ENCODE measurements at places on chromosomes 16 and 17. TPM values are rescaled to one million over a fixed set of nuclear protein-coding genes. Genes with fewer than 3 reads are reported as not detected.

DNA sequence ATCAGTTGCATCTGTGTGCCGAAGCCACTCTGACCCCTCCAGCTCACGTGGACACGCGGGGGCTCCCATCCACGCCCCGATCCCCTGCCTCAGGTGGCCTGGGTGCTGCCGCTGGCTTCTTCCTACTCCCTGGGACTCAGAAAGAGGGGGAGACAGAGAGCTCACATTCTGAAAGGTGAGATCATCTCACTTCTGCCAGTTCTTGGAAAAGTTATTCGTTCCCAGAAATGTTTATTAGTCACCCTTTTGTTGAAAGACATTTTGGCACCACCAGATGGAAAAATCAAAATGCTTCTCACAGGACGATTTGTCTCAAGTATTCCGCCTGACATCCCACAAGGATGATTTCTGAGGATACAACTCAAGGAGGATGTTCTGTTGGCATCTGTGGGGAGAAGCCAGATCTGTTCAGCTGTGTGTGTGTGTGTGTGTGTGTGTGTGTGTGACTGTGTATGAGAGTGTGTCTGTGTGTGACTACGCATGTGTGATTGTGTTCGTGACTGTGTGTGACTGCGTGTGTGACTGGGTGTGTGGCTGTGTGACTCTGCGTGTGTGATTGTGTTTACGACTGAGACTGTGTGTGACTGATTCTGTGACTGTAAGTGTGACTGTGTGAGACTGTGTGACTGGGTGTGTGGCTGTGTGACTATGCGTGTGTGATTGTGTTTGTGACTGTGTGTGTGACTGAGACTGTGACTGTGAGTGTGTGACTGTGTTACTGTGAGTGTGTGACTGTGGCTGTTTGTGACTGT lies 207.3 kb downstream of the NTN1 start:
- no peak for DNase-seq

- no peak for DNase-seq
Measured at GRCh38 chr16:24002619-24003018, 166.8 kb downstream of the PRKCB start.

DNA sequence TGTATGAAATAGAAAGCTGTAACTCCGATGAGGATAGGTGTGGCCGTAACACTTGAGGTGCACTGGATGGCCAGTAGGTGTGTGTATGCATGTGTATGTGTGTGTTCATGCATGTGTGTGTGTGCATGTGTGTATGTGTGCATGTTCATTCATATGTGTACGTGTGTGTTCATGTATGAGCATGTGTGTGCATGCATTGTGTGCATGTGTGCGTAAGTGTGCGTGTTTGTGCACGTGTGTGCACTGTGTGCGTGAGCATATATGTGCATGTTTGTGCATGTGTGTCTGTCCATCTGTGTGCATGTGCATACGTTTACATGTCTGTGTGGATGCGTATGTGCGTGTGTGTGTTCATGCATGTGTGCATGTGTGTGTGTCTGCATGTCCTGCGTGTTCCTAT lies 145.5 kb downstream of the C16orf95 start:
- DNase-seq, result no peak

- no peak for DNase-seq
Measured at GRCh38 chr17:46179375-46179999, 13.7 kb downstream of the KANSL1 start.

GRCh38 chr17:80498242-80498919 lies 22.0 kb upstream of the NPTX1 start:
- no peak for DNase-seq

- DNase-seq, result peak; percentile 73
Measured at GRCh38 chr17:50027172-50027880, 28.6 kb upstream of the ITGA3 start.

GRCh38 chr16:62732092-62732491 lies 695.9 kb upstream of the CDH8 start:
- DNase-seq, result no peak

GRCh38 chr16:53457670-53458069 lies 23.4 kb downstream of the RBL2 start:
- DNase-seq, result peak; percentile 12

DNA sequence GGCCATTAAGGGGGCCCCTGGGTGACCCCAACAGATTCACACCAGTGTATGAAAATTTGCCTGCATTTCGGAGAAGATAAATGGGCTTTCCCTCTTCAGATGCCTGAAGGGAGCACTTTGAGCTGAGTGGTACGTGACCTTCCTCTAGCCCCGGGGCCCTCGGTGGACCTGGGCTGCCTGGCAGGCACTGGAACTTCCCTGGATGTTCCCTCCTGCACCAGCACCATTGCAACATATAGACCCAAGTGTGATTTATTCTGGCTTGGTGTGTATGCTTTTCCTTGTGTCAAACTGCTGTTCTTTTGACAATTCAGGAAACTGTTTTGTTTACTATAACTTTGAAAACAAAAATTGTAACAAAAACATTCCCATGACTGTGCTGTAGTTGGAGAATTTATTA lies 93.8 kb downstream of the TNFRSF13B start:
- DNase-seq, result no peak

- no peak for DNase-seq
Measured at GRCh38 chr17:48633266-48633677, 7.1 kb upstream of the HOXB9 start.

- DNase-seq, result no peak
Measured at GRCh38 chr17:76560877-76561221, 21.0 kb downstream of the PRCD start.

DNA sequence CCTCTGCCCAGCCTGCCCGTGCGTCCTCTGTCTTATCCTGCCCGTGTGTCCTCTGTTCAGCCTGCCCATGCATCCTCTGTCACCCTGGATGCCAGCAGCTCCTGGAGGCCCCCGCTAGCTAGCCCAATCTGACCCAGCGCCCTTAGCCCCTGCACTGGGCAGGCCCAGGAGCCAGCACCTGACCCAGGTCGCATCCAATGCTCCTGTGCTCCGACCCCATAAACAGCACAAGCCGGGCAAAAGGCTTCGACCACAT lies 13.1 kb downstream of the CDH15 start:
- no peak for DNase-seq

DNA sequence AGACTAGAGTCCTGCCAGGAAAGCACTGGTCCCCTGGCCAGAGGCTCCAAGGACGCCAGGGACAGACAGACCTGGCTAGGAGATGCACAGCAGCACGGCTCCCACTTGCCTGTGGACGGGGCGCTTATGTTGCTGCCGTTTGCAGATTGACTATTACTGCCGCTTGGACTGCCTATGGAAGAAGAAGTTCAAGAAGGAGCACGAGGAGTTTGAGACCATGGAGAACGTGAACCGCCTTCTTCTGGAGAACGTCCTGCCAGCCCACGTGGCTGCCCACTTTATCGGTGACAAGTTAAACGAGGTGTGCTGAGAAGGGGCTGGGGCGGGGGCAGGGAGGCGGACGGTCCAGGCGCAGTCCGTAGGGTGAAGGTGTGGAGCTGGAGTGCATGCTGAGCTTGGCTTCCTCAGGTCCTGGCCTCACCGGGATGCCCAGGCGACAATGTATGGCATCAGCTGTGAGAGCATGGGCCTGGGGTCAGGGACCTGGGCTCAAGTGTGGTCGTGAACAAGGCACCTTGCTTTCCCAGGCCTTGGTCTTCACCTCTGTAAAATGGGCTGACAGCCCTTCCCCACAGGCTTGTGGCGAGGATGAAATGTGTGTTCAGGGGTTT lies 45.6 kb downstream of the ADCY7 start:
- no peak for DNase-seq

GRCh38 chr17:57465610-57466009 lies 209.3 kb downstream of the MSI2 start:
- DNase-seq, result no peak

GRCh38 chr16:1778200-1779179 lies 3.9 kb downstream of the SPSB3 start:
- no peak for DNase-seq

GRCh38 chr16:77617553-77617952 lies 104.8 kb upstream of the NUDT7 start:
- DNase-seq, result no peak

DNA sequence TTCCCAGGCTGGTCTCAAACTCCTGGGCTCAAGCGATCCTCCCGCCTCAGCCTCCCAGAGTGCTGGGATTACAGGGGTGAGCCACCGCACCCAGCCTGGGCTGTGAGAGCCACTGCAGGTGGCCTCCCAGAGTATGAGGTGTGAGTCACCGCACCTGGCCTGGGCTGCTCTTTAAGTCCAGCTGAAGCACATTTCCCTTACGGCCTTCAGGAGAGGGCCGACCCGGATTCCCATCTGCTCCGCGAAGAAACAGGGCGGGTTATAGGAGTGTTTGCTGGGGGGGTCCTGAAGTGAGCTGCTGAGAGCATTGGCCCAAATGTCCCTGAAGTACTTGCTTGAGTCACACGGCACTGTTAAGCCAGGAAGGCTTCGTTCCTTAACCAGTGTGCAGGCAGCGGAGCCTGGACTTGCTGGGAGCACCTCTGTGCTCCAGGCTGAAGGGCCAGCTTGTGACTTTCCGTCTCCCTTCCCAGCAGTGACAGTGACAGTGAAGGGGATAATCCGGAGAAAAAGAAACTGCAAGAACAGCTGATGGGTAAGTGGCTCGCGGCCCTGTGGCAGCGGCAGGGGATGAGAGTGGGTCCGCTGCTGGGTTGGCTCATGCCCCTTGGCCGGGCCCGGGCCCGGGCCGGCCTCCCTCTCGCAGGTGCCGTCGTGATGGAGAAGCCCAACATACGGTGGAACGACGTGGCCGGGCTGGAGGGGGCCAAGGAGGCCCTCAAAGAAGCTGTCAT lies 7.2 kb downstream of the VPS4A start:
- no peak for DNase-seq

- no peak for DNase-seq
Measured at GRCh38 chr17:17770632-17771044, 66.1 kb downstream of the SREBF1 start.

YPEL2 gene
- 13.4 TPM for total RNA-seq

SCIMP gene
- not detected for total RNA-seq

MYH3 gene
- 0.25 TPM for total RNA-seq

CD300H gene
- total RNA-seq, result not detected

ABCA6 gene
- total RNA-seq, result not detected

CACNG1 gene
- not detected for total RNA-seq

MT2A gene
- 51.4 TPM for total RNA-seq

KRT20 gene
- 203 TPM for total RNA-seq

KRTAP9-2 gene
- not detected for total RNA-seq
